IMR-90 (cell line): ENCODE measurements at places on chromosomes 16 and 17.

GRCh38 chr16:88056212-88056611, 105.0 kb downstream of the BANP start:
- no peak for DNase-seq

DNA sequence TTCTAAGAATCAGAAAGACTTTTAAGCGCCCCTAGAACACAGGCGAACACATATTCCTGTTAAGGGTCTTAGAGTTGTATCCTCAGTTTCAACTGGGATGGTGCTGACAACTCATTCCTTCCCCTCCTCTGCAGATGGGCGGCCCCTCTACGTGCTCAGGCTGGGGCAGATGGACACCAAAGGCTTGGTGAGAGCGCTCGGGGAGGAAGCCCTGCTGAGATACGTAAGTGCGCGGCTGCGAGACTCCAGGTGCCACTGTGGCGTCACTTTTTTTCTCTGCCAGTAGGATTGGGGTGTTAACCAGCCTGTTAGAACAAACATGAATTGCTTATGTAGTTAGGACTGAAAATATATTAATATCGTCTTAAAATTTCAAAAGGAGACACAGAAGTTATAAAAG, 62.7 kb downstream of the SEC14L1 start:
- no peak for DNase-seq

DNA sequence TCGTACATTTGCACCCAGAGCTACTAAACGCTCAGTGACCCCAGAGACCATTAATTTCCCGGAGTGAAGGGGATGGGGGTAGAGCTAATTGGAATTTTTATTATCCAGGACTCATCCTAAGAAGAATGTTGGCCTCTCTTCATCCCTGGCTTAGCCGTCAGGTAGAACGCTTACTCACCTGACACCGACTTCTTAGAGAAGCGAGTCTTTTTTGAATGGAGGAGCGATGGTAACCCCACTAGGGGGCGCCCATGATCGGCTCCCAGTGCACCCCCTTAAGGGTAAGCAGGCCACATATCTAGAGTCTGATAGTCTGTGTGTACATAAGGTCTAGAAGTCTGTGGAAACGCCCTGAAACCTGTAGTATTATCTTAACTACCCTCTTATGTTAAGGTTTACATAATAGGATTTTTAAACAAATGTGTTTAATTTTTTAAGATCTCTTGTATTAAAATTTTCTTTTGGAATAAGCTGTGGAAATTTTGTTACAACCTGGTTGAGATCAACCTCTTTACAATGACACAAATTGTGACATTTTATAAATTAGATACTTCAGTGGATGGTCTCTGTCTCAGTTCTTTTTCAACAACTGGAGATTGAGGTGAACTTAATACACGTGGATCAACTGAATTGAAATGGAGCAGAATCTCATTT, 229.8 kb downstream of the CPPED1 start:
- DNase-seq = no peak

- DNase-seq = no peak
Observed at GRCh38 chr16:662095-662494, 5.8 kb upstream of the RHOT2 start.

DNA sequence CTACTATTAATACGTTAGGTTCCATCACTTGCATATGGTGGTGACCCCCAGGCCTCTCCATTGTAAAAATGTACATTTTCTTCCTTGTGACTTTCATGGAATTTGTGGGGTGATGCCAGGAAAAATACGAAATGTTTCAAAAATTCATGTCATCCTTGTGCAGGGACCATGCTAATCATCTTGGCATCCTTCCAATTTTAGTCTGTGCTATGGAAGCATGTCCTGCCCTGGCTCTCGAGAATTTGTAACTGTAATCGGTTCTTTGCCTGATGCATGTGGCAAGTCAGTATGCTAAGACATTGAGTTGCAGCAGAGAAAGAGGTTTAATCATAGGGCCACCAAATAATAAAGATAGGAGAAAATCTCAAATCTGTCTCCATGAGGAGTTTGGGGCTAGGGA, 14.3 kb upstream of the GINS3 start:
- no peak for DNase-seq

DNA sequence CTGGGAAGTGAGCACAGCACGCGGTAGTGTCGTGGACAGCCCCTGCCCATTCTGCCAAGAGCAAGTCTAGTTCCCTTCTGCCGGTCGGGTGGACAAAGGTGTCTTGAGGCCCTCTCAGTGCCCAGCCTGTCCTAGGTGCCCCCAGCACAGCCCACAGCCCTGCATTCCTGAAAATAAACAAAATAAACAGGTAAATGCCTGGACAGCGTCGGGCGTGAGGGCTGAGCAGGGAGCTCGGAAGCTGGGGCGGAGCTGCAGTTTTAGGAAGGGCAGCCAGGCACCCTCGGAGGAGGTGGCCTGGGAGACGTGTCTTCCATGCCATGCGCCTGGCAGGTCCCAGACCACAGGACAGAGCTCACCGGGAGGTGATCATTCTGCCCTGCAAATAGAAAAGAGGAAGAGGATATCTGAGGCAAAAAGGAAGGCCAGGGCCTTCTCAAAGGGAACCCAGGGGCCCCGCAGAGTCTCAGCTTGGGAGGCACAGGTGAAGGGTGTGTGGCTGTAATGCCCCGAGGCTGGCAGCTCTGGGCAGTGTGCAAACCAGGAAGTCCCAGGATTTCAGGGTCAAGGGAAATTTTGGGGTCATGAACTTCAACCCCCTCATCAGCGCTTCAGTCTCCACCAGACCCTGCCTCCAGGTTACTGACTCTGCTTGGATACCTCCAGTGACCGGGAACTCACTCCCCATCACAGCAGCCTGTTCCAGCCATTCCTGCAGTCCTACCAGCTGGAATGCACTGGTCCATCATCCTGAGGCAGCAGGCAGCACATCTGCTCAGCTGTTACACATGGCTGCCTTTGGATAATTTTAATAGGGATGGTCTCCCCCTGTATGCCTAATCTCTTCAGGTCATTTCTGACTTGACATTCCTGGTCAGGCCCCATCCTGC, 1.7 kb downstream of the ZNF469 start:
- no peak for DNase-seq

GRCh38 chr17:72409405-72410002, 288.7 kb downstream of the SOX9 start:
- no peak for DNase-seq

GRCh38 chr16:80766798-80767197, 37.6 kb downstream of the CDYL2 start:
- DNase-seq = no peak
